ENCODE measurements at places on chromosomes 3 and 15. TPM values are rescaled to one million over a fixed set of nuclear protein-coding genes. Genes with fewer than 3 reads are reported as not detected.

The GOLGA8T gene
- not detected for total RNA-seq

The CHRM5 gene
- total RNA-seq, result not detected

The SLC24A5 gene
- total RNA-seq, result not detected

The ZPLD1 gene
- not detected for total RNA-seq

The ST3GAL6 gene
- not detected for total RNA-seq

The XYLB gene
- total RNA-seq, result 2.5 TPM

The GOLGA8O gene
- not detected for total RNA-seq

The ALDH1A3 gene
- total RNA-seq, result not detected

The ACAN gene
- not detected for total RNA-seq

The ZIC4 gene
- not detected for total RNA-seq

The SLC51B gene
- total RNA-seq, result not detected

The REC114 gene
- not detected for total RNA-seq

The TM4SF18 gene
- total RNA-seq, result not detected

The CA12 gene
- total RNA-seq, result not detected

The PLSCR4 gene
- not detected for total RNA-seq

The NOX5 gene
- not detected for total RNA-seq

The TCAIM gene
- total RNA-seq, result 14.0 TPM

The CACNA1D gene
- not detected for total RNA-seq

The SLC22A14 gene
- total RNA-seq, result not detected

The UBL7 gene
- total RNA-seq, result 43.0 TPM

The ZNF445 gene
- total RNA-seq, result 19.0 TPM

The TERC gene
- 20.4 TPM for total RNA-seq

The CGNL1 gene
- total RNA-seq, result not detected

The CAMKV gene
- 0.69 TPM for total RNA-seq

The PLA2G4E gene
- not detected for total RNA-seq

The C3orf20 gene
- total RNA-seq, result 0.12 TPM

The PATL2 gene
- 6.1 TPM for total RNA-seq

The C3orf52 gene
- total RNA-seq, result 3.1 TPM

The KIF23 gene
- total RNA-seq, result 73.1 TPM

All from activated naive CD4-positive, alpha-beta T cell treated with anti-CD3 and anti-CD28 coated beads for 36 hours (primary cell).